ENCODE measurements at places on chromosomes 6 and 20.

DNA sequence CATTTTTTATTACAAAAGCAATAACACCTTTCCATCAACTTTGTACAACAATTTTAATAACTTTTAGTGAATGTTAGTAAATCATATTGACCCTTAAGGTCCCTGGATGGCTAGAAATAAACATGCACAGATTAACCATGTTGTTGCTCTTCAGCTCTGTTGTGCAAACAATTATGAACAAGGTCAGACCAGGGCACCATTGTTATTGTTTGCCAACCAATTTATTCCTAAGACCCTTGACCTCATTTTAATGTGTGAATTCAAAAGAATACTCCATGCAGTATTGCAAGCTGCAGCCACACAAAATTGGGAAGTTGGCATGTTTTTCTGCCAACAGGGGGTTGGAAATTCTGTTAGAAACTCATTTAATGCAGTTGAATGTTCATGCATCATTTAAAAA, 426.6 kb upstream of the MAP3K7 start:
- DNase-seq = no peak

DNA sequence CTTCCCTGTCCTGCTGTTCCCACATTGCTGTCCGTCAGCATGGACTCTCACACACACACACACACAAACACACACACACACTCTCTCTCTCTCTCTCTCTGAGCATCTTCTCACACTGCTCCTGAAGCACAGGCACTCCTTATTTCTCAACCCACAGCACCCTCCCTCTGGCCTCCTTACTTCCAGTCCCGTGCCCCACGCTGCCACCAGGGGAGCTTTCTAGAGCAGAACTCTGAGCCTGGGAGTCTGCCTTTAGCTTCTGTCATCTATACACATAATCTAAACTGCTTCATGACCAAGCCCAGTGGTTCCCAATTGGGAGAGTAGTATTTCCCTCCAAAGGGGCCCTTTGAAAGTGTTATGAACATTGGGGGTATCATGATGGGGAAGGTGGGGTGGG, 29.1 kb downstream of the HECA start:
- no peak for DNase-seq

DNA sequence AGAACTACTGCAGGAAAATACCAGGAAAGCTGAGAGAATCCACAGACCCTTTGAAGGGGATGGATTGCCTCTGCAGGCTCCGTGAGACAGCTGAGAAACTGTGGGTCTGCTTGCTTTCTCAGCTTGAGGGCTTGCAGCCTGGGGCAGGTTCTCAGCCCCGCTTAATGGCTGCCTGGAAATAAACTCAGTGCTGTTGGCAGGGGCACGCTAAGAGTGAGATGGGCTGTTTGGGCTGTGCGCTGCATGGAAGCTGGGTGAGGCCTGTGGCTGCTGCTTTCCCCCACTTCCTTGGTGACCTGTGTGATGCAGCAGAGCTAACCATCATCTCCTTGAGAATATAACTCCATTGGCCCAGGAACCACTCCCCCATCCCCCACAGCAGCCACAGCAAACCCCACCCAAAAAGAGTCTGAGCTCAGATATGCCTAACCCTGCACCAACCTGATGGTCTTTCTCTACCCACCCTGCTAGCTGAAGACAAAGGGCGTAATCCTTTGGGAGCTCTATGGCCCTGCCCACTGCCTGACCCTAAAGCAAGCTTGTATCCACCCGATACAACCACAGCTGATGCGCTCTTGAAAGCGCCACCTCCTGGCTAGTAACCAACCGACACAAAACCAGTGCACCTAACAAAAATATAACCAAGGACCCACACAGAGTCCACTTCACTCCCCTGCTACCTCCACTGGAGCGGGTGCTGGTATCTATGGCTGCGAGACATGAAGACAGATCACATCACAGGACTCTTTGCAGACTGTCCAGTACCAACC, 800.6 kb upstream of the MAP3K7 start:
- DNase-seq = no peak

DNA sequence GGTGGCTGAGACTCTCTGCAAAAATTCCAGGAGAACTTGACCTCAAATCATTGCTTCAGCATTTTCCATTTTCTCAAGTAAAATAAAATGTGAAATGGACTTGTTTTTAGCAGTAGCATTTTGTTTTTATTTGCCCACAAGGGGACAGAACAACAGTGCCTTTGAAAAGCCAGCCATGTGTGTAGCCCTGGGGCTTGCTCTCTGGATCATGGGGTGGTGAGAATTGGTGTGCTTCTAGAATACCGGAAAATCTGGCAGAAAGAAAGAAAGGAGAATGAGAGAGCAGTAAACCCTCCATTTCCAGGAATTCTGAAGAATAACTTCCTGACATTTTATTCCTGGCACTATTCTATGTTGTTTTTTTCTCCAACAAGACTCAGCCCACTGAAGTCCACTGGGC, 254.7 kb upstream of the MOCS1 start:
- DNase-seq = no peak

DNA sequence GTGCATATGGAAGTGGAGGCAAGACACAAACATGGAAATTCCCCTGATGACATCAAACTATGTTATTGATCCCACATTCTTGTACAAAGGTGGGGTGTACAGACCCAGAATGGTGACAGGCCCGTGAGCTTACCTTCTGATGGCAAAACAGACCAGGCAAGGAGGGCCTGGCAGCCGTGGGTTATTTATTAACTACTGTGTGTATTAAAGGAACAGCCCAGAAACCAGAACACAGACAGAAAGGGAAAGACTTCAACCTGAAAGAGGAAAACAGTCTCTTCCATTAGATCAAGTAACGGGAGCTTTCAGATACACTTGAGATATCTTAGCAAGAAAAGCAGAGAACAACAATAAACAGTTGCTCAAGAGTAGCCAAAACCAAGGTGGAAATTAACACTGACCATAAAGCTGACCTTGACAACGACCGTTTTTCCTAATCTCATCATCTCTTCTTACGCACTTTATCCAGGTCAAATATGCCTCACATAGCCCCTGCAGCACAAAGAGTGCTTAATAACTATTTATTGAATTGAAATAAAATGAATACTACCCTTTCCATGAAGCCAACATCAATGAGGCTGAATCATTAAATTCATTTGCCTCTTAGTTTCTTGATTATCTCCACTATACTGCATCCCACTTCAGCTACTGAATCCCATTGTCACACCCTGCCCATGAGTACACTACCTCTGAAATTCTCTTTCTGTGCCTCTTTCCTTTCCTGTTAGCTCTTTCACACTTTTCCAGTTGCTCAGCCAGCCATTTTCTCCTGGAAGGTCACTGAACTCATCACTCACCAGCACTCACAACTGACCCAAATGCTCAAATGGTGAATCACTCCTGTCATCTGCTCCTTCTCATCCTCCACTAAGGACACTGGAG, 67.4 kb downstream of the MOXD1 start:
- DNase-seq = no peak

DNA sequence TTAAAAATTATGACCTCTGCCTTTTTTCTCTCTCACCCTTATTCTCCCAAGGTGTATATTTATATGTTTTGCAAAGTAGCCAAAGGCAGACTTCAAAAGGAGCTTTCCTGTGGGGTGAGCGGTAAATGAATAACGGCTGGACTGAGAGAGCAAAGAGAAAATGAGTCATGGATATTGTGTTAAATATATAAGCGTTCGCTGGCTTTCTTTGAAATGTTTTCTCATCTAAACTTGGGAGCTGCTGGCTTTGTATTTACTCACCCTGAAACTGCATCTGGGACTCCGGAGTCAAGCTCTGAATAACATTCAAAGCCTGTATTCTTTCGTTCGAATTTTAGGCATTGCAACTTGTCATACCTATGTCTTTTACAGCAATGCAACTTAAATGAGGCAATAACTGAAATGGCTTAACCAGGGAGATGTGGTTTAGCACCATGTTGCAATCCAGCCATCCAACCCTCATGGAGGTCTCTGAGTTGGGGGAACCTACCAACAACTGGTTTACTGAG, 32.0 kb downstream of the ATXN1 start:
- DNase-seq = no peak

DNA sequence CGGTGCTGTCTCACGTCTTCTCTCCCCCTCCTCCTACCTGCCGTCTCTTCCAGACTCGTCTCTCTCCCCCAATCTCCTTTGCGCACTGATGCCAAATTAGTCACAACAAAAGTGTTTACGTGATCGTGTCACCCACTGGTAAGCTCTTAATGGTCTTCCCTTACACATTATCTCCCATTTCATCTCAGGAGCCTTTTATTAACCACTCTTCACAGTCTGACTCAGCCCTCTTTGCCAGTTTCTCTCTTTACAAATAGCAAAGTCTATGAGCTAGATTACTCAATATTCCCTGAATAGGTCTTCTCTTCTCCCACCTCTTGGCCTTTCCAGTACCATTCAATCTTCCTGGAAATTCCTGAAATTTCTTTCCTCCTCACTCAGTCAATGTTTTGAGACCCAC, 247.0 kb downstream of the ESR1 start:
- no peak for DNase-seq

GRCh38 chr20:60512443-60512842, 554.2 kb downstream of the CDH26 start:
- DNase-seq = peak; percentile 17

Measured in midbrain (tissue), 1 donor.